ENCODE measurements at places on chromosomes 11 and 22.

- no peak for DNase-seq
Observed at GRCh38 chr22:39439170-39439569, 17.6 kb upstream of the MGAT3 start.

- no peak for DNase-seq
Observed at GRCh38 chr11:106507645-106508306, 430.3 kb downstream of the AASDHPPT start.

DNA sequence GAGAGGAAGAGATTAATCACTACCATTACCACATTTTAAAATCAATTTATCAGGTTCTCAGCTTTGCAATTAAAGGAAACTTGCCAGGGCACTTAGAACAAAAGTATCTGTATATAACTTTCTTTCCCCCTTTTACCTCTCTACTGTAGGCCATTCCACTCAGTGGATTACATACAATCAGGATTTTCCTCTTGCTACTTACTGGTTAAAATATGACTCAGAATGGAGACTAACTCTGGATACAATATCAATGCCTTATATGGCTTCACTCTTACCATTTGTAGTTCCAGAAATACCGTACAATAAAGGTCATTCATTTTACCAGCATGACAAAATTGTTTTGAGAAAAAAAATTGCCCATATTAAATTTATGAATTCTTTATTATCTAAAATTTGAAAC, 706.8 kb downstream of the KCNA4 start:
- DNase-seq = no peak

DNA sequence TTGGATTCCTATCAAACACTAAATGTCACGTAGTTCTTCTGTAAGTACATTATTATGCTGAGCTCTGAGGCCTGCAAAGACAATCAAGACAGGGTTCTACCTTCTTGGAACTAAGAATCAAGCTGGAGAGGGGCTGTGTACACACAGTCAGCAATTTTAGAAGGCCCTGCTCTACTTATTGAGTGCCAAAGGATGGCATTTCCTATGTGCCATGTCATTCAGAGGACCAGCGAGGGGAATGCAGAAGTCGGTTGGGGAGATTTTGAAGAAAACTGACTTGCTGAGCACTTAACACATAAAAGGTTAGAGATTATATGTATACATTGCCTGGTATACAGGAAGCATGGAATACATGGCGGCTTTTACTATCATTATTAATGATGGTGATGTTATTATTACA, 5.3 kb downstream of the SLC37A2 start:
- no peak for DNase-seq

DNA sequence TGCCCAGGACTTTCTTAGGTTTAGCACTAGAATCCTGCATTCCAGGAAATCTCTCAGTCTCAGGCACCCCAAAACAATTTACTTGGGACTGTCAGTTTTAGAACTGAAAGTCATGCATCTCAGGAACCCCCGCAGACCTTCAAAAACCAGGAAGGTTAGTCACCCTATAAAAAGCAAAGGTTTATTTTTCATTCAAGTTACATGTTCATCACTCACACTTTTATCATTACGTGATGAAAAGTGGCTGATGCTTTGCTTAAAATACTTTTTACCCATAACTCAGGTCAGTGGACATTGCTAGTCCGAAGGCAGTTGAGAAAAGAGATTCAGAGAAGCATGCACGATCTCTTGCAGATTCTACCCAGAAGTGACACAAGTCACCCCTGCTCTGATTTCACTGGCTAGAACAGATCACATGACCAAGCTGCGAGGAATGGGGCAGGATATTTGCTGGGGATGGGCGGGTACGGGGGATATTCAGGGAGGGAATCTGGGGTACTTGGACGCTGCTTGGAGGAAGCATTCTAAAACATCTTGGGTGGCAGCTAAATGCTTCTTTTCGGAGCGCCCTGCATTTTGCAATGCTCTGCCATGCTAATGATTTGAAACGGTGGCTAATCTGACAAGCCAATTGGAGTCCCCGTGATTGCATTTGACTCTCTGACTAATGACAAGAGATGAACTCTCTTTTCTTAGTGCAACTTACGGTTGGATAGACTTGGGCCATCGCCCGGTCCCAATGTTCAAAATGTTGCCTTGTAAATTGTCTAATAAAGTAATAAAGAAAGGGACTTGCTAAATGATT, 110.2 kb downstream of the MIAT start:
- DNase-seq = no peak

Measured in NCI-H1105 treated with DMSO at 0.1 percent for 48 hours (cell line).